ENCODE measurements at places on chromosomes 6 and 20. TPM values are rescaled to one million over a fixed set of nuclear protein-coding genes. Genes with fewer than 3 reads are reported as not detected.
A peak's percentile ranks its signal among the peaks of the same experiment; 100 is the strongest.

ADAT2 gene
- total RNA-seq, result 2.7 TPM

GHRH gene
- not detected for total RNA-seq

RSPO3 gene
- total RNA-seq, result 0.42 TPM

CALHM6 gene
- 6.9 TPM for total RNA-seq

WFDC10B gene
- total RNA-seq, result not detected

KIFC1 gene
- 130 TPM for total RNA-seq

SYCP2L gene
- total RNA-seq, result not detected

METTL24 gene
- not detected for total RNA-seq

SRSF6 gene
- total RNA-seq, result 42.8 TPM

SERAC1 gene
- total RNA-seq, result 14.8 TPM

EMILIN3 gene
- not detected for total RNA-seq

DNA sequence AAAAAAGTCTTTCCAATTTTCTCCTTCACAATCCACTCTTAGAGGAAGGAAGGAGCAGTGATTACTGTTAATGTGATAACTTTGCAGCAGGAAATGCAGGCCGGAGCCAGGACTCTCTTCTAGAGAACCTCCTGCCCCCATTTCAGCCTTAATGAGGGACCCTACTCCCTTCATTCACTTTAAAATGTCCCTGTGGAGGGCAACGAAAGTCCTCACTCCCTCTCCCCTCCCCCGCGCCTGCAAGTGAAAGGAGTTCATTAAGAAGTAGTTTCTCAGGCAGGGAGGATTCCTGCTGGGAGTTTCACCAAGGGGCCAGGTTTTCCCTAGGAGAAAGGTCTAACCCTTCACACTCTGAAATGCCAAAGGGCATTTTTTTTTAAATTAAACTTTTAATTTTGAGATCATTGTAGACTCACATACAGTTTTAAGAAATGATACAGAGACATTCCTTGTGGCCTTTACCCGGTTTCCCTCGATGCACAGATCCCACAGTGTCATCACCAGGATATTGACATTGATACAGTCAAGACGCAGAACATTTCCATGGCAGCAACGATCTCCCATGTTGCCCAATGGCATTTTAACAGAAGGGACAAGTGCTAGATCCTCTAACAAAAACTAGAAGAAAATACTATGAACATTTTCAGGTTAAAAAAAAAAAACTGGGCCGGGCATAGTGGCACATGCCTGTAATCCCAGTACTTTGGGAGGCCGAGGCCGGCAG is 6.8 kb upstream of the COMMD7 start:
- DNase-seq, result no peak

- no peak for DNase-seq
These were observed 23.6 kb downstream of the IL17A start for GRCh38 chr6:52209770-52210169.

DNA sequence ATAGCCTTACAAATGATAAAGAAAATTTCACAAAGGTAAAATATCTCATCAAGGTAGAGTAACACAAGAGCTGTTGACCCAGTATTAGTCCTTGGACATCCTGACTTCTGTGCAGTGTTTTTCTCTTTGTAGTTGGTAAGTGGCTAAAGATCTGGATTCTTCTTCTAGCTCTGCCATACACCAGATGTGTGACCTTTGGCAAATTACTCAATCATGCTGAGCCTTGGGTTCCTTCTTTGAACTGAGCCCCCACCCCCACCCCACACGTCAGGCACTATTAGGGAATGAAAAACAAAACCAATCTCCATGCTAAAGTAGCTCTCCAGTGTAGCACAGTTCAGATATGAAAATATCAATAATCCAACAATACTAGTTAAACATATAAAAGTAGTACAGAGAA is 15.1 kb upstream of the TRIM39 start:
- no peak for DNase-seq

DNA sequence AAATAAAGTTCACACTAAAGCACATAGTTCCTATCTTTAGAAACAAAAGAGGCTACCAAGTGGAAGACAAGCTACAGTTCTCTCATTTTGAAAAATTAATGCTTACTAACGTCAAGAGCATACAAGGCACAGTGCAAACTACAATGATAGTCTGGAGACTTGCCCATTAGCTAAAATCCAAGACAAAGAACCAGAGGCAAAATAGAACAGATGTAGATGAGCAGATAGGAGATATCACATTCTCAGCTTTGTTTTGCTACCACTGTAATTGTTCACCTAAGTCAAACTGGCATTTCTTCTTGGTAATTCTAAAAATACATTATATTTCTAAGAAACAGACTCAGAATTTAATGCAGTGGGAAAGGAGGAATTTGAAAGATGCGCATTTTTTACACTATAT is 5.2 kb downstream of the TMEM30A start:
- DNase-seq, result no peak

DNA sequence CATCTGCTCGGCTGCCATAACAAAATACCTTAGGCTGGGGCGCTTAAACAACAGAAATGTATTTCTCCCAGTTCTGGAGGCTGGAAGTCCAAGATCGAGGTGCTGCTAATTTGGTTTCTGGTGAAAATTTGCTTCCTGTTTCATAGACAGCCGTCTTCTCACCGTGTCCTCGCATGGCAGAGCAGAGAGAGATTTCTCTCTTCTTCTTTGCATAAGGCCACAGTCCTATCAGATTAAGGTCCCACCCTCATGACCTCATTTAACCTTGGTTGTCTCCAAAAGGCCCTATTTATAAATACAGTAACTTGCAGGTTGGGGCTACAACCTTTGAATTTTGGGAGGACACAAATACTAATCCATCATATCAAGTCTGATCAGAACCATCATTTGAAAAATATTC is 544.3 kb downstream of the KIF16B start:
- no peak for DNase-seq

DNA sequence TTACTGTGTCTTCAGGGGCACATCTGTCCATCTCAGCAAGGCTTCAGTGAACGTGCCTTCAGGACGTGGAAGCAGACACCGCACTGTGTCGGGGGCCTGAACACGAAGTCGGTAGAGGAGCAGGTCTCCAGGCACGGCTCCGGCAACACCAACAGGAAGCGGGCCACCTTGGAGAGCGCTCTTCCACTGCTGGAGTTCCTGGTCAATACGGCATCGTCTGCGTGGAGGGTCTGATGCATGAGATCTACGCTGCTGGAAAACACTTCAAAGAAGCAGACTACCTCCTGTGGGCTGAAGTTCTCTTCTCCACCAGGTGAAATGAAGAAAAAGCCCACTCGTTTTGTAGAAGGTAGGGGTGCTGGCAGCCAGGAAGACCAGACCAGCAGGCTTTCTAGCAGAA is 69.3 kb upstream of the SLCO4A1 start:
- no peak for DNase-seq

DNA sequence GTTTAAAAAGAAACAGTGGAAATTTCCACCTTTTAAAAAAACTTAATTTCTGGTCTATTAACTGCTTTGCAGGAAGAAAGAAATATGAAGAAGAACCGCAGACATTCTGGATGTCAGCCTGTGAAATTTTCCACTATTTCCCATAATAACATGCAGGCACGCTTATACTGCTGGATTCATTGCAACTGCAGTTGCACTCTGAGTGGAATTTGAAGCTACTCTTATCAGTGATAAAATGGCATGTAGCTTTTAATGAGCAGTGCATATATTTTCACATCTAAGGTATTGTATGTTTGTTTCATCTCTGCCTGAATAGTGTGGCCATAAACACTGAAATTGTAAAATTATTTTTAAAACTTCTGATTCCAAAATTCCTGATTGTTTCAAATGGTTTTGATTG is 28.2 kb downstream of the NCOA3 start:
- peak; percentile 55 for DNase-seq

- DNase-seq, result peak; percentile 55
These were observed 3.8 kb downstream of the NCOA7 start for GRCh38 chr6:125794342-125795137.

DNA sequence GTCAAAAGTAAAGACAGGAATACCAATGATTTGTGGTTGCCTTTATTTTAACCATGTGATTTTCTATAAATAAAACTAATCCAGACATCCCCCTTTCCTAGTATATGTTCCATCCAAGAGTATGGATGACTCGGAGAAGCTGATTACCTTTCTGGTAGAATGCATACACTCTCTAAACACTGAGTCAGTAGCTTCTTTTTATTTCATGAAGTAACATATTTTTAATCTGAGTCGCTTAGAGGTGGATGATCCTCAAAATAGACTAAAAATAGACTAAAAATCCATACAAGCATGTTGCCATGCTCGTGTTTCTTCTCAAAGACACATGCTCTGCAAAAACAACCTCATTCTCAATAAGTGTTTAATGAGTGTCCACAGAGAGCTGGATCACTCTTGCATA is 263.7 kb downstream of the COL12A1 start:
- peak; percentile 20 for DNase-seq

DNA sequence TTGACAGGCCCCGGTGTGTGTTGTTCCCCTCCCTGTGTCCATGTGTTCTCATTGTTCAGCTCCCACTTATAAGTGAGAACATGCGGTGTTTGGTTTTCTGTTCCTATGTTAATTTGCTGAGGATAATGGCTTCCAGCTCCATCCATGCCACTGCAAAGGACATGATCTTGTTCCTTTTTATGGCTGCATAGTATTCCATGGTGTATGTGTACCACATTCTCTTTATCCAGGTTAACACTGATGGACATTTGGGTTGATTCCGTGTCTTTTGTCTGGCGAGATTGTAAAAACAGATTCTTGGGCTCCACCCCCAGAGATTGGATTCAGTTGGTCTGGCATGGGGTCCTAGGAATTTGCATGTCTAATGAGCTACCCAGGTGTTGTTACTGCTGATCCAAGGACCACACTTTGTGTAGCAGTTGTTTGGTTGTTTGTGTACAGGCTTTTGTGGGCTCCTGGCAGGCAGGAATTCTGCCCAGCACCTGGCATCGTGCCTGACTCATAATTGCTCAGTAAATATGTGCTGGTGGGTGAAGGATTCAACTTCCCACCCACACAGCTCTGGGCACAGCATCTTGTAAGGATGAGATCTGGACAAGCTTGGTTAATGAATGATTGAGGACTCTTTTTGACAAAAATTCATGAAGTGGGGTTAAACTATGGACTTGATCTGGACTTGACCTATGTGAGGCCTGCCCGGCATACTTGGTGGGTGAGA is 5.2 kb downstream of the TOX2 start:
- DNase-seq, result no peak

- DNase-seq, result peak; percentile 84
These were observed 67.7 kb downstream of the SYCP2L start for GRCh38 chr6:10954590-10955010.

- DNase-seq, result no peak
These were observed 63.7 kb downstream of the C6orf118 start for GRCh38 chr6:165245701-165246100.

GRCh38 chr6:76250666-76251065 is 178.2 kb upstream of the IMPG1 start:
- no peak for DNase-seq

GRCh38 chr6:85404564-85405174 is 45.2 kb upstream of the NT5E start:
- peak; percentile 97 for DNase-seq

DNA sequence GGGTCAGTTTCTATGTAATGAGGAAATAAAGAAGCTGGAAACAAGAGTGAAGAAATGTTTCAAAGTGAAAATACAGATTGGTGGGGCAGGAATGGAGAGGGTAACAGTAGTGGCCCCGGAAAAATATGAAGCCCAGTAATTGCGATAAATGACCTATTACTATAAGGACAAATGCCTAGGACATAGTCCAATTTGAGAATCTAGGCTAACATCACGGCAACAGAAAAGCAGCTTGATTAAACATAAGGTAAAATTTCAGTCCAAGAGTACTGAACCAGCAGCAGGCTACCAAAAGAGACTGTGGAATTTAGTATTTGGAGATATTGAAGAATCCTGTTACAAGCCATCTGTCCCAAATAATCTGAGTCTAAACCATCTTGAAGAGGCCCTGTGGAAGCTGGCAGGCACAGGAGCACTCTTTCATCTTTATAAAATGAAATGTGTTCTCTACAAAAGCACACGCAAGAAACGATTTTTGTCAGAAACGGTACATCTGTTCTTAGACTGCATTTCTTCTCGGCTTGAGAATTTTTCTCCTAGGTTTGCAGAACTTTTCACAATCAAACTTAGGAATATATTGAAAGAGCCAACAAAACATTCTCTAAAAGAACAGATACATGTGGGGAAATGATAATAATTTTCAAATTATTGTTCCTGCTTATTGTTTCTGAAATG is 49.3 kb downstream of the ELOVL5 start:
- DNase-seq, result no peak

GRCh38 chr20:25216199-25216945 is 20.9 kb downstream of the ENTPD6 start:
- DNase-seq, result no peak

GRCh38 chr20:48841875-48842529 is 14.2 kb upstream of the PREX1 start:
- peak; percentile 94 for DNase-seq

- no peak for DNase-seq
These were observed 22.1 kb upstream of the RALGAPA2 start for GRCh38 chr20:20734475-20734948.

GRCh38 chr6:118812970-118813369 is 81.0 kb upstream of the ASF1A start:
- DNase-seq, result peak; percentile 29

- DNase-seq, result no peak
These were observed 258.2 kb upstream of the NT5E start for GRCh38 chr6:85191656-85192055.

DNA sequence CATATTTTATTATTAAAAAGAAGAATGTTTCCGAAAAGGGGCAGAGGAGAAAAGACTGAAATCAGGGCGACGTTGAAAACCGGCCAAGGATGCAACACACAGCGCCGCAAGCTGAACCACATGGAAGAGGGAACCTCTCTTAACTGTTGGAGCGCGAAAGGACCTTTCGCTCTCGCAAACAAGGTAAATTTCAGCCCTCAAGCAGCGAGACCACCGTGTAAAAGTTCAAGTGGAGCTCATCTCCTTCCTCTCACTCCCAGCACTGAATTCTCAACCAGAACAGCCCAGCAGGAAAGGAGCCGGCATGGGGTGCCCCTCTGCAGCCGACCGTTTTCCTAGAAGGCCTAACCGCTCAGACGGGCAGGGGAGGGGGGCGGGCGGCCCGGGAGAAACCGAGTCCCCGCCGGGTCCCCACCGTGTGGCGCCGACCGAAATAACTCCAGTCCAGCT is 621 bp downstream of the GPR63 start:
- no peak for DNase-seq

DNA sequence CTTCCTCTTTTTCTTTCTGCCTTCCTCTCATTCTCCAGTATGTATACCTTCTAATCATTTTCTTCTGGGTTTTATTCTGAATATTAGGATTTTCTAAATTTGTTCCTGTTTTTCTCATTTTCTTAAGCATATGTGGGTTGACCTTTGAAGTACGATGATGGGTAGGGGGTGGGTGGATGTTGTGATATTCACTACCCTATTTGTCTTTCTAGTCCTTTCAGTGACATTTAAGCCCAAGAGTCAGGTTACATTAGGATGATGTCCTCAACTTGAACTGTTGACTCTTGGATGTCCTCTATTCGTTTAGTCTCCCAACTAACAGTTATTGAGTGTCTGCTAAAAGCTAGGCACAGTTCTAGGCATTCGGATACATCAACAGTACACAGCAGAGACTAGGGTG is 7.3 kb downstream of the ABT1 start:
- DNase-seq, result no peak

- no peak for DNase-seq
These were observed 294.0 kb downstream of the SAMD5 start for GRCh38 chr6:147802459-147802858.

GRCh38 chr6:149716181-149716963 is 1.5 kb downstream of the LATS1 start:
- peak; percentile 29 for DNase-seq
